ENCODE measurements at places on chromosomes 1 and 21. TPM values are rescaled to one million over a fixed set of nuclear protein-coding genes. Genes with fewer than 3 reads are reported as not detected.

The CD1B gene
- not detected for total RNA-seq

The MFAP2 gene
- total RNA-seq = 70.2 TPM

The SH2D1B gene
- not detected for total RNA-seq

The PMF1 gene
- 50.9 TPM for total RNA-seq

The TTC39A gene
- 0.64 TPM for total RNA-seq

The CASQ2 gene
- not detected for total RNA-seq

The TRIM46 gene
- 6.5 TPM for total RNA-seq

Measured in fibroblast of villous mesenchyme (primary cell).